ENCODE measurements at places on chromosomes 4 and X. TPM values are rescaled to one million over a fixed set of nuclear protein-coding genes. Genes with fewer than 3 reads are reported as not detected.

- DNase-seq = no peak
These were observed 3.6 kb upstream of the TMEM271 start for GRCh38 chr4:579543-580175.

- DNase-seq = no peak
These were observed 22.1 kb upstream of the OPN1LW start for GRCh38 chrX:154121961-154122360.

DNA sequence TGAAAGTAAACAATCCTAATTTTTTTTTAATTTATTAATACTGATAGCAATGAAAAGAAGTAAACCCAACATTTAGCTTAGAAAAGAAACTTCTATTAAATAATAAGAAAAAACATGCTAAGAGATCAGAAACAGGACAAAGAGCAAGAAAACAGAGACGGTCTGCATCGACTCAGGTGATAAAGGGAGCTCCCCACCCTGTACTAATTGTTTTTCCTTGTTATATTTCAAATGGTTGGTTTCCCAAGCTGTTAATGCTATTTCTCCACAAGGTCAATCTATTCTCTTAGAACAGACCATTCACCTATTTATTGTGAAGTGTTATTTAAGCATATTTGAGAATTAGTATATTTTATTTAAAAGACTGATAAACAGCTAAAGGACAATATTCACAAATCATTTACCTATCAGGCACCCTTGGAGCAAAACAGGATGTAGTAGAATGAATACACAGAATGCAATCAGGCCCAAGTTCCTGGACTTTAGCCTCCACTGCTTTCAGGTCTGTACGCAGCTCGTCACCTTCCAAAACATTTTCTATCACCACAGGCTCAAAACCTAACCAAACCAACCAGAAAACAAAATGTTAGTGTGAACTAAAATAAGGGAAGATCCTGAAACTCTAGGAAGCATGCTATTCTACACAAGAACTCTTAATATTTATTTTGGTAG is 5.5 kb downstream of the SEPSECS start:
- no peak for DNase-seq

- DNase-seq = no peak
These were observed 10.2 kb upstream of the GRPEL1 start for GRCh38 chr4:7078025-7078424.

DNA sequence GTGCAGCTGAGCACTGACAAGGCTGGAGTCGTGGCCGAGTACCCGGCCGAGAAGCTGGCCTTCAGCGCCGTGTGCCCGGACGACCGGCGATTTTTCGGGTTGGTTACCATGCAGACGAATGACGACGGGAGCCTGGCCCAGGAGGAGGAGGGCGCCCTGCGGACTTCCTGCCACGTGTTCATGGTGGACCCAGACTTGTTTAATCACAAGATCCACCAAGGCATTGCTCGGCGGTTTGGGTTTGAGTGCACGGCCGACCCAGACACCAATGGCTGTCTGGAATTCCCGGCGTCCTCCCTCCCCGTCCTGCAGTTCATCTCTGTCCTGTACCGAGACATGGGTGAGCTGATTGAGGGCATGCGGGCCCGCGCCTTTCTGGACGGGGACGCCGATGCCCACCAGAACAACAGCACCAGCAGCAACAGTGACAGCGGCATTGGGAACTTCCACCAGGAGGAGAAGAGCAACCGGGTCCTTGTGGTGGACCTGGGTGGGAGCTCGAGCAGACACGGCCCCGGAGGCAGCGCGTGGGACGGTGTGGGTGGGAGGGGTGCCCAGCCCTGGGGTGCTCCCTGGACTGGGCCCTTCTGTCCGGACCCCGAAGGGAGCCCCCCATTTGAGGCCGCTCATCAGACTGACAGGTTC is 24.3 kb downstream of the RGS12 start:
- DNase-seq = no peak

- no peak for DNase-seq
These were observed 57.8 kb downstream of the GALNT7 start for GRCh38 chr4:173226401-173226888.

DNA sequence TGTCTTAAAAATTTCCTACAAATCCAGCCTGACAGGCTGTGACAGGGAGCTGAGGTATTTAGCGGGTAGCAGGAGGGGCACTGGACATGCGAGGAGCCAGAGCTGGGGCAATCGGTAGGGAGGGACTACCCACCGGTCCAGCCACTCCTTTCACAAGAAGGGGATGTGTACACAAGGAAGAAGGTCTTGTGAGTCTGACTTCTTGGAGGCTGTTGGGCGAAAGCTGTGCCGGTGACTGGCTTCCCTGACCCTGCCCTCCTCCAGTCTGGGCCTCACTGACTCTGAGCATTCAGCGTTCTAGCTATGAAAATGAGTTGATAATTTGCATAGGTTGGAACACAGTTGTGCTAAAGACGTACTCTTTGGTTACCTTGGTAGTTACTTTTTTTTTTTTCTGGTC is 12.7 kb upstream of the CXCL8 start:
- DNase-seq = peak; percentile 72

DNA sequence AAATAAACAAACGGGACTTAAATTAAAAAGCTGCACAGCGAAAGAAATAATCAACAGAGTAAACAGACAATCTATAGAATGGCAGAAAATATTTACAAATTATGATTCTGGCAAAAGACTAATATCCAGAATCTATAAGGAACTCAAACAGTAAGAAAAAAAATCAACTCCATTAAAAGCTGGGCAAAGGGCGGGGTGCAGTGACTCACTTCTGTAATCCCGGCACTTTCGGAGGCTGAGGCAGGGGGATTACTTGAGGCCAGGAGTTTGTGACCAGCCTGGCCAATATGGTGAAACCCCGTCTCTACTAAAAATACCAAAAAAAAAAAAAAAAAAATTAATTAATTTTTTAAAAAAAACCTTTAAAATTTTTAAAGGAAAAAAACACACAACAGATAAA is 109.0 kb downstream of the ATP11C start:
- DNase-seq = no peak

GRCh38 chr4:182967403-182967802 is 50.2 kb upstream of the DCTD start:
- no peak for DNase-seq

- DNase-seq = no peak
These were observed 54.6 kb upstream of the LDB2 start for GRCh38 chr4:16952896-16953630.

GRCh38 chrX:37361596-37361995 is 12.4 kb downstream of the PRRG1 start:
- no peak for DNase-seq

GRCh38 chrX:133213117-133213516 is 5.0 kb downstream of the TFDP3 start:
- DNase-seq = no peak

DNA sequence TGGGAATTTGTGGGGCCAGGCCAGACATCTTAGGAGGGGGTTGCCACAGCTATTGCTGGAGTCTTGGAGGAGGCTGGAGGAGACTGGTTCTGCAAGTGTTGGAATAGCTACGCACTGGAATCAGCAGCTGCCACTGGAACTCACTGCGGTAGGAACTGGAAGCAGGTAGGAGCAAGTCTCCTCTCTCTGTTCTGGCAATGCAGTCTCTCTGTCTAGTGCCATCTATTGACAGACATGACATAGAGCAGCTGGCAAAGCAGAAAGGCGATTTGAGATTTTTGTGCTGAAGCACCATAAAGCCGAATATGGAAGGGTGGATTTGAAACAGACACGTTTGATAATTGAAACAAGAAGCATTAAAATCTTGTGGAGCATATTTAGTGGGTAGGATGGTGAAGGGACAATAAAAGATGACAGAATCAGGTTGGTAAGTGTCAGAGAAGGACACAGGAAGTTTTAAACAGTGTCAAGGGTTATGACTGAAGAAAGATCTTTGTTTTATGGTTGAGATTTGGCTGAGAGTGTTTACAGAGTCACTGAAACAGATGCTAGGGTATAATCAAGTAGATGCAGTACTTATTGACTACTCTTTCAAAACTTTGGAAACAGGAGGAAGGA is 23.5 kb upstream of the SYNPO2 start:
- peak; percentile 72 for DNase-seq

GRCh38 chr4:38050560-38051350 is 90.6 kb downstream of the PTTG2 start:
- DNase-seq = peak; percentile 89

DNA sequence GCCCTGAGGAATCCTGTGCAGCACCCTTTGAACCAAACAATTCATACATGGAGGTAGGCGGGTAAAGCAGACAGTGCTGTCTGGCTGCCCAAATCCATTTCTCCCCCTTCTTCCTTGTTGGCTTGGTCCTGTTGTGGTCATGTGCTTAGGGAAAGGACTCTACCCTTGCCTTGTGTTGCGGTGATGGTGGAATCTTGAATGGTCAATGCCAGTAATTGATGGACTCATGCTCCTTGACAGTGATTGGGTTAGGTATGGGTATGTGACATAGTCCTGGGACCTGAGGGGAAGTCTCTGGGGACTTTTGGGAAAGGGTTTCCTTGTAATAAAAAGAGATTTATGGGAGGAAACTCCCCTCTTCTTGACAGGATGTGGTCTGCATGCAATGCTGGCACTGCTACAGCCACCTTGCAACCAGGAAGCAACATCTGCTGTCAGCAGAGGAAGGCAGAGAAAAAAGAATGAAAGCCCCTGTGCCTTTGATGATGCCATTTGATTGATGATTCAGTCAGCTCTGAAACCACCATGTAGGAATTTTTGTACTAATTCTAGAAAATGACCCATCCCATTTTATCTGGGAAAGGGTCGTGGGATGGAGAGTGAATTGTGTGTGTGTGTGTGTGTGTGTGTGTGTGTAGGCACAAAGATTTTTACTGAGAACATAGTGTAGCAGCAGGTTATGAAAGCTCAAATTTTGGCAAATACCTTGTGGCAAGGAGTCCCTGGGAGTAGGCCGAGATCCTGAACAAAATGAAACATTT is 30.0 kb upstream of the HUWE1 start:
- DNase-seq = peak; percentile 14

DNA sequence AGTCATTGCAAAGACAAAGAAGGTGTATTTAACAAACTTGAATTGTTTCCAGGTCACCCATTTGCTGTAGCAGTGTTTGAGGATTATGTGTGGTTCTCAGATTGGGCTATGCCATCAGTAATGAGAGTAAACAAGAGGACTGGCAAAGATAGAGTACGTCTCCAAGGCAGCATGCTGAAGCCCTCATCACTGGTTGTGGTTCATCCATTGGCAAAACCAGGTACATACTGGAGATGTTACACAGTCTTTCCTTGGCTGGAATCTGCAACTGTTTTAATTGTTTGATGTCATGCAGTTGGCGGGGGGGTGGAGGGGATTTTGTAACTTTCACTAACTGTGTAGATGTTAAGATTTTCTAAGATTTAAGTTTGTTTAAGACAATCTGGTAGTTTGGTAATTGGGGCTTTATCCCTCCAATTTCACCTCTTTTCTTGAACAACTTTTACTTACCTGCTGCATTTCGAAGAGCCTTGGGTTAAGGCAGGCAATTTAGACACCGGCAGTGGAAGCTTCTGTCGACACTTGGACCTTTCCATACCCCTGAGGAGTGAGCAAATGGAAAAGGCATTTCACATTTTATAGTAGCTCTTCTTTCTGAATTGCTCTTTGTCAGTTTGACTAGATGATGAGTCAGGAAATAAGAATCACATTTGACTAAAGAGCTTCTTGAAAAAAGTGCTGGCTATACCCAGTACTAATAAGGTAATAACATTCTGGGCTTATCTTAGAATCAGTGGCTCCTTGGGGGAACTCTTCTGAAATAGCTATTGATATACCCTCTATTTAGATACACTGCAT is 67.4 kb downstream of the EGF start:
- DNase-seq = no peak

GRCh38 chr4:187780070-187780469 is 215.5 kb upstream of the ZFP42 start:
- DNase-seq = no peak

DNA sequence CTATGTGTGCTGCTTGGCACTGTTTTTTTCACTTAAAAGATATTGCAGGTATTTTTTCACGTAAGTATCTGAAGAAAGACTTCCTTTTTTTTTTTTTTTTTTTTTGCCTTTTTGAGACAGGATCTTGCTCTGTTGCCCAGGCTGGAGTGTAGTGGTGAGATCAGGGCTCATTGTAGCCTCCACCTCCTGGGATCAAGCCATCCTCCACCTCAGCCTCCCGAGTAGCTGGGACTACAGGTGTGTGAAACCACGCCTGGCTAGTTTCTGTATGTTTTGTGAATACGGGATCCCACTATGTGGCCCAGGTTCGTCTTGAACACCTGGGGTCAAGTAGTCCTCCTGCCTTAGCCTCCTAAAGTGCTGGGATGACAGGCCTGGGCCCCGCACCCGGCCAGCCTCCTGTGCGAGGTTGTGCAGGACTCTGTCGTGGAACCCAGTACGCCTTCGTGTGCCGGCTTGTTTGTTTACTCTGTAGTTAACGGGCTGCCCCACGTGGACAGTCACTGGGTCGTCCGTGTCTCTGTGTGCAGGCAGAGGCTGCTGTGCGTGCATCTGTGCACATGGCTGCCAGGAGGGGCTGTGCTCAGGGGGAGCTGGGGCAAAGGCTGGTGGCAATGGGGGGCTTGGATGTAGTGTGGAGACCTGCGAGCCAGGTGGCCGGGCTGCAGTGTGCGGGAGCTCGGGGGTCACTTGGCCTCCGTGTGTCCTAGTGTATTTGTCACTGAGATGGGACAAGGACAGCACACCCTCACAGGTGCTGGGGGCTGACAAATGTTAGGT is 179.5 kb downstream of the ADRA2C start:
- no peak for DNase-seq

DNA sequence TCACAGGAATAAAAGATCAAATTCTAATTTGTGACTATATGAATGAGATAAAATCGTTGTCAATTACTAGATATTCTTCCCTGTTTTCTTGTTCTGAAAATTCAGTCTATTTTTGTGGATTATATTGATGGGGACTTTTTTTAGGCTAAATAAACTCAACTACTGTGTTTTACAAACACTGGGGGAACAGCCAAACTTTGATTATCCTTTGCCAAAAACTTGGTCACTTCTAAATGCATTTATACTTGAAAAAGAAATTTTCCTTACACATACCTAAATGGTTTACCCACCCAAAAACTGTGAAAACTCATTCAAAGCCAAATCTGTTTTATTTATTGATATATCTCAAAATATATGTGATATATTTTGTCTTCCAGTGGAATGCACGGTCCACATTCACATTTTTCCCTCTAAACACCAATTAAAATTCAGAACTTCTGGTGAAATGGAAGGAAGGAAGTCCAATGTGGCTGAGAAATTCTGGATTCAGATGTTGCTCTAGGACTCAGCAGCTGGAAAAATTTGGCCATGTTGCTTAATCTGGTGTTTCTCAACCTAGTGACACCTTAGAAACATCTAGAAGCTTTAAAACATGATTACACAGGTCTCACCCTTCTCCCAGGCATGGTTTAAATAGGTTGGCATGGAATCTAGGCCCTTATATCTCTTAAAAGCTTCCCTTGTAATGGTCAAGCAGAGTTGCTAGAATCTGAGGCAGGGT is 28.6 kb upstream of the ARHGAP24 start:
- no peak for DNase-seq

Gene SPANXN2
- total RNA-seq = not detected

Gene PDK3
- total RNA-seq = 8.6 TPM

Gene FABP2
- total RNA-seq = not detected

Gene MAGEA3
- total RNA-seq = not detected

Gene SLC10A4
- total RNA-seq = not detected

Gene FREM3
- 0.51 TPM for total RNA-seq

Gene NSUN7
- not detected for total RNA-seq

Gene CT45A10
- total RNA-seq = not detected

Gene PNMA6E
- total RNA-seq = not detected

Gene XAGE1A
- total RNA-seq = not detected

Gene NDNF
- total RNA-seq = 6.7 TPM

Gene CXCL3
- total RNA-seq = 0.85 TPM
